Activated CD4-positive, alpha-beta T cell treated with anti-CD3 and anti-CD28 coated beads, Interleukin-2, amount 50 U/mL, for 4 hours (primary cell): ENCODE measurements at places on chromosomes 3 and 15.
A peak's percentile ranks its signal among the peaks of the same experiment; 100 is the strongest.

GRCh38 chr3:150454085-150454484, 46.0 kb downstream of the TSC22D2 start:
- DNase-seq, result no peak

- DNase-seq, result no peak
These were observed 519.3 kb upstream of the CADM2 start for GRCh38 chr3:84439476-84439875.

GRCh38 chr15:41337047-41337446, 4.4 kb downstream of the NUSAP1 start:
- no peak for DNase-seq

DNA sequence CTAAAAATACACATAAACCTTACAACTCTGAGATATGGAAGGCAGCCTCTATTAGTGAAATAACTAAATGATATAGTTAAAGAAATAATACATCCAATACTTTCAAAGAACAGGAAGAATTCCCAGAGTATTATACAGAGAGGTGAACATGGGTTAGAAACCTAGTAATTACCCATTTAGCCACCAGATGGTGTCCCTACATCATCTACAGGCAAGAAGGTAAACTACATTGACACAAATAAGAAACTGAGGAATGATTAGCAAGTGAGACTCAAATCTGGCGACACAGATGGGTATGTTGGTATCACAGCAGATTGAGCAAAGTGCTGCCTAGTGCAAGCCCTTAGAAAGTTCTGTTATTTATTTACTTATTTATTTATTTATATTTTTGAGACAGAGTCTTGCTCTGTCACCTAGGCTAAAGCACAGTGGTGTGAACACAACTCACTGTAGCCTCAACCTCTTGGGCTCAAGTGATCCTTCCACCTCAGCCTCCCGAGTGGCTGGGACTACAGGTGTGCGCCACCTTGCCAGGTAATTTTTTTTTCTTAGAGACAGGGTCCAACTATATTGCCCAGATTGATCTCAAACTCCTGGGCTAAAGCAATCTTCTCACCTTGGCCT, 28.2 kb downstream of the NEK4 start:
- no peak for DNase-seq

DNA sequence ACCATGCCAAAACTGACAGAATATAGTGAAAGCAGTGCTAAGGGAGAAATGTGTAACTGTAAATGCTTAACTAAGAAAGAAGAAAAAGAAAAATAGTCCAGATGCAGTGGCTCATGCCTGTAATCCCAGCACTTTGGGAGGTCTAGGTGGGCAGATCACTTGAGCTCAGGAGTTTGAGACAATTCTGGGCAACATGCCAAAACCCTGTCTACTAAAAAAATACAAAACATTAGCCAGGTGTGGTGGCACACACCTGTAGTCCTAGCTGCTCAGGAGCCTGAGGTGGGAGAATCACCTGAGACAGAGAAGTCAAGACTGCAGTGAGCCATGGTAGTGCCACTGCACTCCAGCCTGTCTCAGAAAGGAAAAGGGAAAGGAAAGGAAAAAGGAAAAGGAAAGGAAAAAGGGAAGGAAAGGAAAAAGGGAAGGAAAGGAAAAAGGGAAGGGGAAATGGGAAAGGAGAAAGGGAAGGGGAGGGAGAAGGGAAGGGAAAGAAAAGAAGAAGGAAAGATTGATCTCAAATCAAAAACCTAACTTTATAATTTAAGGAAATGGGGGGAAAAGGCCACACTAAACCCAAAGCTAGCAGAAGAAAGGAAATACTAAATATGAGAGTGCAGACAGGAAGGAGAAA, 20.3 kb downstream of the C3orf33 start:
- DNase-seq, result no peak

GRCh38 chr15:40046721-40047414, 7.9 kb upstream of the SRP14 start:
- no peak for DNase-seq

DNA sequence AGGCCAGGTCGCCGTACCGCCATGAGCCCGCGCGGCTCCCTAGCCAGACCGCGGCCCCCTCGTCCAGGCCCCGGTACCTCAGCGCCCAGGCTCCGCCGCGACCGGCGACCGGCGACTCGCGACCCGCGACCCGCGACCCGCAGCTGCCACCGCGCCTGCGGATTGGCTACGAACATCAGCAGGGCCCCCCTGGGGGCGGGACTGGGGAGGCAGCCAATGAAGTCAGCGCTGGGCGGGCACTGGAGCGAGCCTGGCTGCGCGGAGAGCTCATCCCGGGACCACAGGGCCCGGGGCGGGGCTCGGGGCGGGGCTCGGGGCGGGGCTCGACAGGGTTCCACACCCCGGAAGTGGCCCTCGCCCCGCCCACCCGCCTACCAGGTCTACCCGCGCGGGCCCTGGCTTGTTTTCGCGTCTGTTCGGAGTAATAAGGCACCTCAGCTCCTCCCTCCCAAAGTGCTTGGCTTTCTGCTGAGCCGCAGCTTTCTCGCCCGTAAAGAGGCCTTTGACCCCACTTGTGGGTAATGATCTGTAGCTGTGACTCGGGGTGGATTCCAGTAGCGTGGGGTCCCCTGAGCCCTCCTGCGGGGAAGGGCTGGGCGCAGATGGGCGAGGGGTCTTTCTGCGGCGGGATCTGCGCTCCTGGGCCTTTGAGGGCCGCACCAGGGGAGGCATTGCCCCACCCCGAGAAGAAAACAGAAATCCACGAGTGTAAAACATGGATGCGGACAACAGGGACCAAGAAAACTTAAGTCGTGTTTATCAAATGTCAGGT, at the start of gene LYSMD4:
Gene LYSMD4, minus strand, starts transcription at position 170 of the 772 bp plus-strand sequence. CDS start 1,438 bp downstream, outside the sequence.
- peak; percentile 99 for DNase-seq

- no peak for DNase-seq
These were observed 459.4 kb upstream of the ROBO1 start for GRCh38 chr3:80227216-80227615.

DNA sequence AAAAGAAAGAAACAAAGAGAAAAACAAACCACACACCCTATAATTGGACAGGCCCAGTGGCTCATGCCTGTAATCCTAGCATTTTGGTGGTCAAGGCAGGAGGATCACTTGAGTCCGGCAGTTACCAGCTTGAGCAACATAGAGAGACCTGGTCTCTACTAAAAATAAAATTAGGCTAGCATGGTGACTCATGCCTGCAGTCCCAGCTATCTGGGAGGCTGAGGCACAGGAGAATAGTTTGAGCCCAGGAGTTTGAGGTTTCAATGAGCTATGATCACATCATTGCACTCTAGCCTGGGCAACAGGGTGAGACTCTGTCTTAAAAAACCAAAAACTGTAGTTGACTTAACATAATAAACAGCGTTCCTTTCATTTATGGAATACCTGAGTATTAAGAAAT, 72.3 kb upstream of the ST3GAL6 start:
- no peak for DNase-seq

GRCh38 chr15:87345961-87346360, 910.6 kb downstream of the NTRK3 start:
- no peak for DNase-seq

- DNase-seq, result no peak
These were observed 551.9 kb downstream of the EDEM1 start for GRCh38 chr3:5739299-5739935.

- no peak for DNase-seq
These were observed 1038.5 kb upstream of the NR2F2 start for GRCh38 chr15:95291898-95292472.

- DNase-seq, result no peak
These were observed 3.1 kb upstream of the ACKR4 start for GRCh38 chr3:132593947-132594323.

DNA sequence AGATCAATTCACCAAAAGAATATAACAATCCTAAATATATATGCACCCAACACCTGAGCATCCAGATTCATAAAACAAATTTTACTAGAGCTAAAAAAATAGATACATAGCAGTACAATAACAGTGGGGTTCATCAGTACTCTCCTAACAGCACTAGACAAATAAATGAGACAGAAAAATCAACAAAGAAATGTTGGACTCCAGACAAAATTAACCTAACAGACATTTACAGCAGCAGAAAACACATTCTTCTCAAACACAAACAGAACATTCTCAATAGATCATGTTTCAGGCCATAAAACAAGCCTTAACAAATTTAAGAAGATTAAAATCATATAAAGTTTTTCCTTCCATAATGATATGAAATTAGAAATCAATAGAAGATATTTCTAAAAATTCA, 124.8 kb upstream of the NECTIN3 start:
- DNase-seq, result no peak

DNA sequence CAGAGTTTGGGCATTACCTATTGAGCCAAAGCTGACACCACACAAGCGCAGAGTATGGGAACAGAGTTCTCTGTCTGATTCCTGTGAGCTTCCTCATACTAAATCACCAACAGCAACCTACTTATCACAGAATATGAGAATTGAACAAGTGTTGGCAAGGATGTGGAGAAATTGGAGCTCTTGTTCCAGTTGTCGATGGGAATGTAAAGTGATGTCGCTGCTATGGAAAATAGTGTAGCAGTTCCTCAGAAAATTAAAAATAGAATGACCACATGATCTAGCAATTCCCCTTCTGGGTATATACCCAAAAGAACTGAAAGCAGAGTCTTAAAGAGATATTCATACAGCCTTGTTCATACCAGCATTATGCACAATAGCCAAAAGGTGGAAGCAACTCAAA, 33.4 kb downstream of the CD86 start:
- DNase-seq, result no peak

DNA sequence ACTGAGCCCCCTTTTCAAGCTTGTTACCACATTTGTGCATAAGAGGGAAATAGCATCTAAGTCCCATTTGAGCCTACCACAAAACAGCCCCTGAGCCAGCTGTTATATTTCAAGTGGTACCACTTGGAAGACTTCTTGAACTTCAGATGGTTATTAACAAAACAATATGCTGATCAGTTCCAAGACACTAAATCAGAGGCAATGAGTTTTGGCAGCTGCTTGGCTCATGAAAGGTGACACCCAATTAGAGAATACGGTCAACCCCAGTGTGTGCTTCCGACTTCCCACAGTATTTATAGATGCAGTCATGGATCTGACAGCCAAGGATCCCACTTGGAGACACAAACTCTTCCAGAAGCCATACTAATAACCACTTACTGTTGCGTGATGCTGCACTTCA, 469.6 kb upstream of the PPP2R3A start:
- DNase-seq, result no peak

DNA sequence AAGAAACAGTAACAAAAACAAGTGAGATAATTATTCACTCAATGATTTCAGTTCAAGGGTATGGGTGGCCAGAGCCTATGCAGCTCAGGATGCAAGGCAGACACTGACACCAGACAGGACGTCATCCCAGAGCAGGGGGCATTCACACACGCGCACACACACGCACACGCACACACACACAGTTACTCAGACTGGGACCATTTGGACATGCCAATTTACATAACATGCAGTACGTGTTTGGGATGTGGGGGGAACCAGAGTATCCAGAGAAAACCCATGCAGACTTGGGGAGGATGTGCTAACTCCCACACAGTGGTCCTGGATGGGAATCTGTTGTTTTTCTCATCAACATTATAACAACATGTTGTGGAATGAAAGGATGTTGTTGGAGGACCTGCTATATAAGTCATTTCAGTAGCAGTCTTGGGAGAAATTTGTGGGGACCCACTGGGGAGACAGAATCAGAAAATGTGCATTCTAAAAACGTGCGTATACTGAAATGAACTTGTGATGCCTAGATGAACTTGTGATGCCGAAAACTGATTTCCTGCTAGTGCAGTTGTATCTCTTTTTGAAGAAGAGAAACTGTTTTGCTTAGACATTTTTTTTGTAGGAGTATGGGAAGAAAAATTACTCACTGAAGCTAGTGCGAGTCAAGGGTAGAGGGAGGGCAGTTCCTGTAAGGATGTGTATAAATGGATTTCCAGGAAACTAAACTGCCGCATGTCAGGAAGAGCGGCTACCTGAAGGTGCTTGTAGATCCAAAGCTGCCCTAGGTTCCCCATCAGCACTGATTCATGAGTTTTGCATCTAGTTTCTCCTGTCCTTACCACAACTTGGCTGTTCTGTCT, 25.2 kb downstream of the CD200 start:
- peak; percentile 27 for DNase-seq

GRCh38 chr15:58703610-58704009, 45.9 kb downstream of the ADAM10 start:
- DNase-seq, result no peak

DNA sequence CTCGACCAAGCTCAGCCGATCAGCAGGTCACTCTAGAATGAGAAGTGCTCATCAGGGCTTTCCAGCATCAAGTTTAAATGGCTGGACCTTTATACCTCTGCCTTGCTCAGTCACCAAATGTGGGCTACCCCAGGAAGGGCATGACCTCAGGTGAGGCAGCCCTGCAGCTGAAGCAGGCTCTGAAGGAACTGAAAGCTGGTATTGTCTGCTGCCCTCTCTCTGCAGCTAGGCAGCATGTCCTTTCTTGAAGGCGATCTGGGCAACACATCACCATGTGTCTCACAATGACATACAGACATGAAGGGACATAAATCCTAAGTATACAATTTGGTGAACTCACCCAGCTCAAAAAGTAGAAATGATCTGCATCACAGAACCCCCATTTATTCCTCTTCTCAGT, 38.7 kb upstream of the ARID3B start:
- DNase-seq, result no peak
